A549 (cell line): ENCODE measurements at places on chromosomes 3 and 15.

- DNase-seq, result no peak
These were observed 2.1 kb upstream of the SHISA5 start for GRCh38 chr3:48505968-48506504.

DNA sequence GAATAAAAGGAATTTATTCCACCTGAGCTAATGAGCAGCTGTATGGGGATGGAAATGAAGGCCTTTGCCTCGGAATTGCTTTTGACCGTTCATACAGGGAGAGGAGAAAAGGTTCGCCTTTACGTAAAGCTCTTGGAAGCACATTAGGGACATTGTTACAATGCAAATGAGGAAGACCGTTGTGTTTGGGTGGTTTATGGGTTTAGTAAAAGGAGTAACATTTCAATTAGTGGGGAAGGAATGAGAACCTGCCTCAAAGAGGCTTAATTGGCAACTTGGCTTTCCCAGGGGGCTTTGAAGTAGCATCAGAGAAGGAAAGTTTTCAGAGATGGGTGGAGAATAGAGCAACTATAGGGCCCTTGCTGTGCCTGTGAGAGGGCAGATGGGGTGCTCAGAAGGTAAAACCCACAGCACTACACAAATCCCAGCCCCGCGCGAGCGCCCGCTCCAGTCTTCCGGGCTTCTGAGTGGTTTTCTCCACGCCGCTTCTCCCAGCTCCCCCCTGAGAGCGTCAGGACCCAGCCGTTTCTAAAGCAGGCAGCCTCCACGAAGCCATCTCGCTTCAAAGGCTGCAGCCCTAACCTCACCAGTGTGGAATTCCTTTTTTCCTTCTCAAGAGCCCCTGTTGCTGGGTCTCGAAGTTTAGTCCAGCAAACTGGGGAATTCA is 192.0 kb upstream of the HES1 start:
- DNase-seq, result no peak

DNA sequence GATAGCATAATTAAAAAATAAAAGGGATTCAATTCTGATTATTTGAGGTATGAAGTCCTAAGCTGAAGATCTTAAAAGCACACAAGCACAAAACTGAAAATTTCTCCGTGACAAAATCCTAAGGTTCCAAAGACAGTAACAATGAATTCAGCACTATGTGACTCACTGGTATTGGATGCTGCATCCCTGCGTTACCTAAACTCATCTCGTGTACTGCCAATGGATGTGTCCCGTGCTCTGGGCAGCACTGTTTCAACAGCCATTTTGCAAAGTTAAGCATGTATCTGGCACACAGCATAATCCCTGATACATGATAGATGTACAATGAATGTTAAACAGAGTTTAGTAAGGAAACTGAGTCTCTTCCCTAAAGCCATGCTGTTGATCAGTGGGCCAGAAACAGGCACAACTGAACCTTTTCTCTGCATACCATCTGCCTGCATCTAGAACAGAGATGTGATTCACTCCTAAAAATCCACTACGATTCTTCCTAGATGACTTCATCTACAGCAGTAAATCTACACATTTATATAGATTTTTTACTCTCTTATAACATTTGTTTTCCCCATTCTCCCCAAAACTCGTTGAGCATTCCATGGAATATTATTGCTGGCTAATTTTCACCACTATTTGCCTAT is 14.3 kb downstream of the SUCLG2 start:
- no peak for DNase-seq

DNA sequence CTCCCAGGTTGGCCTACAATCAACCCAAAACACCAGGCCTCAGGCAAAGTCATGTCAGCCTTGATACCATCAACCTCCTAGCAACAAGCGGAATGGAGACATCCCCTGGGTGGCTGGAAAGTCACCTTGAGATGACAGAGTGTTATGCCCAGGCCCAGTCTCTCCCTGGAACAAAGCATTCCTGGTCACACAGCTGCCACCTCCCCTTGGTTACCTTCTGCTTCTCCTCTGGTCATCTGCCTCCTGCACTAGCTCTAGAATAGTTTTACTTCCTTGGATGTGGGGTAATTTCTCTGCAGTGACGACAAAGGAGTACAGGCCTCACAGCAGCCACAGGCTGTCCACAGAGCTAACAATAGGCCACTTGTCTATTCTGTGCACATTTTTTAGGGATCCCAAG is 114.9 kb downstream of the RFTN1 start:
- DNase-seq, result no peak

GRCh38 chr3:114404590-114404989 is 110.8 kb downstream of the TIGIT start:
- DNase-seq, result no peak

DNA sequence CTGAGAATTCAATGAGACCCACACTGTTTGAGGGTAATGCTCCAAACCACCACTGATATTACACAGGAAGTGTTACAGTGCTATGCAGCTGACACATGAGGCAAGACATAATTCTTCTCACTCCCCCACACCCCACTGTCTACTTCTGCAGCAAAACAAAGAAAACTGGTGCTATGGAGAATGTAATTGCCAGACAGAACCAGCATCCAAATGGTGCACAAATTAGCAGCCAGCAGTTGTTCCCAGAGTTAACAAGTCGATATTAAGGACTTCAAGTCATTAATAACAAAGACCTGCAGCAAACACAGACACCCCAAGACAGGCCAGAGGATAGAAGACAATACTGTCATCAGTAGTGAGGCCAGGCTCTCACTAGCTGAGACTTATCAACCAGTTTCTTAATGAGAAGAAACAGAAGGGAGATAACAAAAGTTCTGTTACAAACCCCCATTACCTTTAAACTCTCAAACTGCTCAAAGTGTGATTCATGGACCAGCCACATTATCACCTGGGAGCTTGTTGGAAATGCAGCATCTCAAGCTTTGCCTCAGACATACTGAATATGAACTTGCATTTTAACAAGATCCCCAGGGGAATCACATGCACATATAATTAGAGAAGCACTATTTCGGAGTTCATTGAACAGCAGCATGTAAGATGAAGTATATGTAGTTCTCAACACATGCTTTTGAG is 58.7 kb upstream of the FNDC3B start:
- DNase-seq, result no peak

GRCh38 chr3:100263583-100263982 is 2.8 kb downstream of the TBC1D23 start:
- DNase-seq, result no peak

GRCh38 chr3:182914341-182914740 is 66.0 kb downstream of the DCUN1D1 start:
- no peak for DNase-seq

GRCh38 chr3:34619990-34620389 is 821.6 kb downstream of the PDCD6IP start:
- DNase-seq, result no peak

DNA sequence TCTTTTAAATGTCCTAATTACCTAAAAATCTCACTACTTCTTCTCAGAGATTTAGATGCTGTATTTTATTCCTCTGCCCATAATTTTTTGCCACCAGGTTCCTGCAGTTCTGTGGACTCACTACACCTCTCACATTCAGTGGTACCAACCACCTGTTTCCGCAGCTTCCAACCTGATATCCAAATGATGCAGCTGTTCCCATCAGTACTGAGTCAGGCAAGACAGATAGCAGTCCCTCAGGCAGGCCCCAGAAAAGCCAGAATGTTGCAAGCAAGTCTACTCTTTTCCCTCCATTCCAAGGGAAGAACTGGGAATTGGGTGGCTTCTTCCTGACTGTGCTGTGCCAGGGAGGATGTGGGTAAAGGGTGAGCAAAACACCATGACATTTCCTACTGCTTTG is 39.0 kb downstream of the MNS1 start:
- DNase-seq, result no peak

GRCh38 chr3:58104151-58104550 is 95.9 kb downstream of the FLNB start:
- no peak for DNase-seq

GRCh38 chr3:141610939-141611338 is 124.1 kb downstream of the RASA2 start:
- DNase-seq, result no peak

- no peak for DNase-seq
These were observed 967.6 kb downstream of the NAALADL2 start for GRCh38 chr3:175826759-175827158.

- DNase-seq, result no peak
These were observed 393.7 kb downstream of the FEZF2 start for GRCh38 chr3:61979638-61980037.

GRCh38 chr15:63338170-63338569 is 43.5 kb downstream of the CA12 start:
- no peak for DNase-seq

GRCh38 chr3:129112308-129113052 is 9.1 kb downstream of the RAB43 start:
- DNase-seq, result no peak

GRCh38 chr3:38558864-38559263 is 62.7 kb downstream of the EXOG start:
- DNase-seq, result no peak

DNA sequence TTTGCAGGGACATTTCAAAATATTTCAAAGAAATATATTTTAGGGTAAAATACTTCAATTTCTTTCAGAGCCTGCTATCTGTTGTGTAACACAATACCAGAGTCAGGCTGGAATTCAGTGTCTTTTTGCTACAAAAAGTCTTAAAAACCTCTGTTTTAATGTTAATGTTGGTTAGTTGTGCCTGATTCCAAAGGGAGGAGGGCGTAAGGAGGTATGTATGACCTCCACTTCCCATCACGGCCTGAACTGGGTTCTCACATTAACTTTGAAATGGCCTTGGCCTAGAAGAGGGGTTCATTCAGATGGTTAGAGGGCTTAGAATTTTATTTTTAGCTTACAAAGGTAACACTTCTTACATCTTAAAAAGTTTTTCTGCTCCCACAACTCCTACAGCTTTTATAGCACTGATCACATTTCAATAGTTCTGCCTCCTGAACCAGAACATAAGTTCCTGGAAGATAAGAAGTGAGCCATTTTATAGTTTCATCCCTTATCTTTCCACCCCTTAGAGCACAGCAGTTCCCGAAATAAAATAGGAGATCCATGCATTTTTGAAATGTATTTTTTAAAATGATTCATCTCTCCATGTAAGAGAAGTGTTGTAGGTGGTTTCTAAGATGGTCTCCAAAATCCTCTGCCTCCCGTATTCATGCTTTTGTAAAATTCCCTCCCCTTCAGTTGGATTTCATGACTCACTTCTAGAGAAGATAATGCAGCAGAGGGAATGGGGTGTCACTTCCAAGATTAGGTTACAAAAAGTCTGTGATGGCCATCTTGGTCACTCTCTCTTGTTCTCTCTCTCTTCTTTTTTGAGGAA is 543.1 kb upstream of the NECTIN3 start:
- DNase-seq, result no peak

DNA sequence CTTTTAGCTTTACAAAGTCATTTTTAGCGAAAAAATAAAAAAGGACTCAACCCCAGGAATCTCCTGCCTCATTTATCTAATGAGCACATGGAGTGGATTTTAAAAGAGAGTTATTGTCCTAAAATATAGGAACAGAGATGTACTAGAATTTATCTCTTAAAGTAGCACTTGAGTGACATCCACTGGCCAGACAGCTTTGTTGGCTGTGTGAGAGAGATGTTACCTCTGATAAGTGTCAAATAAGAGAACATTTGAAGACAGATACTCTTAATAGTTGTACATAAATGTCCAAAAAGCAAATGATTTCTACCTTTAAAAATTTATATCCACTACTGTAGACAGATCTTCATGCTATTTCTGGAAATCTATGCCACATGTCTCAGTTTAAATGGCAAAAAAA is 12.3 kb upstream of the MFSD1 start:
- DNase-seq, result peak; percentile 77

DNA sequence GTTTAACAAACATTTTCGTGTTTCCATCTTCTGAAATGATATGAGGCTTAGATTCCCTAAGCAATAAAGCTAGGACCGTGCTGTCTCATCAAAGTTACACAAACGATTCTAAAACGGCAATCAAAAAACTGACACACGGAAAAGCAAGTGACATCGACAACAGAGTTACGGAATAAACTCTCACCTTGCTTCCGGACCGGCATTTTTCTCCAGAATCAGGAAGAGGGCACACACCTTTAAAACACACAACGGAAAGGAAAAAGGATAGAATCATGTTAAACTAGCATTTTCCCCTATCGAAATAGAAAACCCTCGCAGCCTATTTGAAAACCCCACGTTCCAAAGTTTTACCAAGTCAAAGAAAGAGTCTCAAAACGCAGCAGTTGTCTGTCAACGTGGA is 1.4 kb downstream of the DLG1 start:
- DNase-seq, result no peak

DNA sequence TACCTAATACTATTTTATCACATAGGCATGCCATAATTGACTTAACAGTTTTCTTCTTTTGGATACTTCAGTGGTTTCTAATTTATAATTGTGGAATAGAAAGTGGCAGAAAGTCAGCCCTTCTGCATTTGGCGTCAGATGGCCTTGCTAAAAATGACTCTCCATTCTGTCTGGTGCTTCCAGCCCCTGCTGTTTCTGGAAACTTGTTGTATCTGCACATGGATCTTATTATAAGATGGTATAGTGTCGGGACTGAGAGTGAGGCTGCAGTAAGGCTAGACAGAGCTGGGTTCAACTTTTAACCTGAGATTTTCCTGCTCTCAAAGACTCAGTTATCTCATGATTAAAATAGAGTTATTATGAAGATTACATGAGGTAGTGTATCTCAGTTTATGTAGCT is 74.8 kb upstream of the WDR72 start:
- DNase-seq, result no peak

DNA sequence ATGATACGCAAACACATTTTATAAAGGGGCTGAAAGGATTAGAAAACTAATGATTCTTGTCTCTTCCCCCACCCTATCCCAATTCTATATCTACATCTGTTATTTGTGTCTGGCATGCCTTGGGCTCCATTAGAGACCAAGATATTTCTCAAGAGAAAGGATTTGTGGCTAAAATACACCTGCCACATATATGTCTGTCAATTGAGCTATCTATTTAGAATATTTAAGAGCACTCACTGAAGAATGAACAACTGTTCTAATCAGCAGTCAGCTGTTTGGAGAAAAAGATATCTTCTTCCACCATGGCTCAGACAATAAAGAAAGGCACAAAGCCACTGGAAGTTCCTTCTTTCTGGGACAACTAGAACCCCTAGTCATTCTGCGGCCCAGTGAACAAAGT is 61.7 kb upstream of the LRRN1 start:
- no peak for DNase-seq

- DNase-seq, result no peak
These were observed 83.9 kb upstream of the TGFBR2 start for GRCh38 chr3:30522476-30522875.

DNA sequence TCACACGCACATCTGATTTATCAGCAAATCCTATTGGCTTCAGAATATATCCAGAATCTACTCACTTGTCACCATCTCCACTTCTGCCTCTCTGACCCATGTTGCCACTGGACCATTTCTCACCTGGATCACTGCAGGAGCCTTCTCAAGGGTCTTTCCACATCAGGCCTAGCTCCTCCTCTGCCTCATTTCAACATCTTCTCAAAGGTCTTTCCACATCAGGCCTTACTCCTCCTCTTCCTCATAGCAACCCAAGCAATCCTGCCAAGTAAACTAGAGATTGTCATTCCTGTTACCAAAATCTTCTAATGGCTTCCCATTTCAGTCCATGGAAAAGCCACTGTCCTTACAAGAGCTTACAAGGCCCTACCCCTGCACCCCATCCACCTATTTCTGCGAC is 18.0 kb upstream of the DUT start:
- no peak for DNase-seq
